Stimulated activated CD8-positive, alpha-beta memory T cell treated with anti-CD3 and anti-CD28 coated beads, Interleukin-15, amount 100 ng/mL, for 4 hours (primary cell): ENCODE measurements at places on chromosomes 12 and 14.

DNA sequence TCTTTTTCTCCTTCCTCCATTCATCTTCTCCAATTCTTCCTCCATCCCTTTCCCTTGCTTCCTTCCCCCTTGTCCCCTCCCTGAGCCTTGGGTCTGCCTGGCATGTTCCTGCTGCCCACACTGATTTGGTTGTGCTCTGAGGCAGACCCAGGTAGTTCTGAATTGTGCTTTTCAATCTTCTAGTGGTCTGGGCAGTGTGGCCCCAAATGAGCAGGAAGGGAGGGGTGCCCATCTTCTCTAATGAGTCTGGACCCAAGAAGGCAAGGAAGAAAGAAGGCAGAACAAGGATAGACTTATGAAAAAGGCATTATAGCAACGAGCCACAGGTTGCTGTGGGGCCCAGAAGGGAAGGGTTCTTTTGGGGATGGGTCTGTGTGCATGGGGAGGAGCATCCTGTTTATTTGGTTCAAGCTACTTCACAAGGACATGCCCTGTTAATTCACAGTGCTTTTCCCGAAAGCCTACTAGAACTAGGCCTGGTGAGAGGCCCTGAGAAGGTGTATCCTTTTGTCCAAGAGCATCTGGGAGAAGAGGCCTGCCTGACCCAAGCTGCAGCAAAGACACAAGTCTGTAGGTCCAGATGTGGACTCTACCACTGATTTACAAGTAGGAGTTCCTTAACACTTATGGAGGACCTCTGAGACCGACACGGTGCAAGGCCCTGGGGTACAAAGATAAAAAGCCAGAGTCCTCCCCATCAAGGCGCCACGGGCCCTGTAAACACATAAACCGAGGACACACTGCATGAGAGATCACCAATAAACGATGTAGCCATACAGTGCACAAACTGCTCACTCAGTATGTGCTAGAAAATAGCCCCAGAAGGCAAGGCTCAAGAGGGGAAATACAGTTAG is 1.1 kb upstream of the SUSD6 start:
- DNase-seq = no peak

GRCh38 chr12:123253641-123254459 is 17.8 kb downstream of the CDK2AP1 start:
- no peak for DNase-seq

- DNase-seq = no peak
These were observed 22.1 kb downstream of the IL26 start for GRCh38 chr12:68203460-68203875.

DNA sequence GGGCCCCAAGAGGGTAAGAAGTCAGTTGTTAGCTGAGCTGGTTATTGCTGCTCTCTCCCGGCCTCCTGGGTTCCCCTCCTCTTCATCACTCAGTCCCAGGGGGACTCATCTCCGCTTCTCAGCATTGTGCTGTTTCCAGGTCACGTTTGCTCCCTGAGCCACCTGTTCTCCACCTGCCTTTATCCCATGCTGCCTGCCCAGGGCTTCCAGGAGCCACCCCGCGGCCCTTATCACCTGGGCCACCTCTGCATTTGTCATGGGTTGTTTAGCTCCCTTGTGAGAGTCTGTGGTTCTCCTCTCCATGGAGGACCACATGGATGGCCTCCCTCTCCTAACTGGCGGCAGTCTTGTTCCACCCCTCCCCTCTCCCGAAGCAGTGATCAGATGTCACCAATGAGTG is 36.0 kb downstream of the SYNDIG1L start:
- no peak for DNase-seq

DNA sequence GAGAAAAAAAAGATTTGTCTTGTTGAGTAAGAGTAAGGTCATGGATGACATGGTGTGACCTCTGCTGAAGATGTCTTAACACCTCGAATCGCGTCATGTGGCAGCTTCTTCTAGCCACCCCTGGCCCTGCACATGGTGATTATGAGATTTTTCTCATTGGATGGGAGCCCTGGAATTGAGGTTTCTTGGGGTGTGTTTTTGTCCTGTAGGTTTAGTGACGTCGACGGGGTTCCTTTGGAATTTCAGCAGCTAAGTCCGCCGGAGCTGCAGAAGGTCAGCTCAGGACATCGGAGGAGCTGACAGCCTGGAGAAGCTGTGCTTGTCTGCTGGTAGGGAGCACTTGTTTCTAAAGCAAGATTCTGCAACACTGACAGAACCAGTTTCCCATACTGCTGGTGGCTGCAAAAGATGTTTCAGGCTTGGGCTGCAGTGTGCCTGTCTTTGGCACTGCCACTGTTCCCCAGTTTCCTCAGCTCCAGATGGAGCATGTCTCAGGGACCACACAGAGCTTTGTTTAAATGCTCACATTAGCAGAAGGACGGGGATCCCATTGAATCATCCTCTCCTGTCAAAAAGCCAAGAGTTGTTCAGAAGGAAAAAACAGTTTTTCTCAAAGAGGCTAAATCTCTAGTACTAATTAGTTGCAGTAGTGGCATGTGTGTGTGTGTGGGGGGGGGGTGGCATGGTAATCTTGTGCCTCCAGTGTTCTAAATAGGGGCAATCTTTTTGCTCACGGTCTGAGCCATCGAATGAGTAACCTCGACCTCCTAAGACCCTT is 5.2 kb upstream of the FOS start:
- DNase-seq = no peak
